ENCODE measurements at places on chromosomes 16 and 17.

GRCh38 chr16:28531777-28532744 lies 6.7 kb downstream of the NUPR1 start:
- no peak for DNase-seq

GRCh38 chr16:17590711-17591654 lies 120.2 kb upstream of the XYLT1 start:
- no peak for DNase-seq

DNA sequence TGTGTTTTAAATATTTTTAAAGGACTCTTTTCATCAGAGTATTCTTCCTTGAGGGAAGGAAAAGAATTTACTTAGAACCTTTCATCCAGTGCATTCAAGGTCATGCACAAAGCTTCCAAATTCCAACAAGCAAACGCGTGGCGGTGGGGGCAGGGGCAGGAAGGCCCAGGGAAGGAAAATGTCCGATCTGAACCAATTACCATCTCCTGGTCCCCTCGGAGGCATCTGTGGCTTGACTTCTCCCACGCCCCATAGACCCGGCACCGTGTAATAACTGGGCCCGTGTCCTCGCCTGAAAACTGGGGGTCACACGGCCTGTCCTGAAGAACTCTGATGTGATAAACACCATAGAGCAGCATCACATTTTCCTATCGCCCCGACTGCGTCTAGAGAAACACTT lies 18.3 kb downstream of the MEAK7 start:
- DNase-seq = no peak

DNA sequence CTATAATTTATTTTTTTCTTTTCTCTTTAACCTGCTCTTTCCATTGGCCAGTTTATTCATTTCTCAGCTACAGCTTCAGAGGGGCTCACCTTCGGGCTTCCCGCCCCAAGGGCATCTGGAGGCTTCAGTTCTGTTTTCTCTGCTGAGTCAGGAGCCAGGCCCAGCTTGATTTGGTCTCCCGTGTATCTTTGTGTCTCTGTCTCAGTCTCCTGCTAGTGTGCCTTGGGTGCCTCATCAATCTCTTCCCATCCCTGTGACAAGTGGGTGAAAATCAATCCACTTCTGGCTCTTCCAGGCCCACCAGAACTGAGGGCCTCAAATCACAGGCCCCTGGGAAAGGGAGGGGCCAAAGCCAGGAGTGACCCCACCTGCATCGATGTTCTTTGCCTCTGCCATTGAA lies 72.1 kb downstream of the CCDC182 start:
- DNase-seq = no peak

DNA sequence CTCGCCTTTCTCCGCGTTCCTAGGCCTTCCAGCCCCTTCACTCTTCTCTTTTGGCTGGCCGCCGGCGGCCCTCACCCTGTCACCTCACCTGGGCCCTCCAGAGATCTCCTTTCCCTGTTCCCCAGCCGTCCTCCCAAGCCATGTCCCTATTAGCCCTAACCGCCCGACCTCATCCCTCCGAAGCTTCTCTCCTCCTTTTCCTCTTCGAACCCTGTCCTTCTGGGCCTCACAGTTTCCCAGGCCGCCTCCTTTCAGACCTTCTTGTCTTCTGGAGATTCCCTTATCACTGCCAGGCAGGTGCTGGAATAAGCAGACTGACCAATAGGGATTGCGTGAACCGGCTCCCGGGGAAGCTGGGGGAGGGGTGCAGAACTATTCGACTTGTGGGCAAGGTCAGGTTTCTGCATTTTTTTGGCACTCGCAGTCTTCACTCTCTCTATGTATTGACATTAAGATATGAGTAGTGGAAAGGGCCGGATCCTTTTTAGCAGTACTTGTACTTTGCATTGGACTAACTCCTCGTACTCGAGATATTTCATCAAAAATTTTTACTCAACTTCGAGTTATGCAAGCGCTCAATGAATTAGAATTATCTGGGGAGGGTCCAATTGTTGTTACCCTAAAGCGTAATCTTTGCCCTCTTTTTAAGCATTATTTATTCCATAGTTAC lies 690 bp downstream of the RHOT1 start:
- no peak for DNase-seq

DNA sequence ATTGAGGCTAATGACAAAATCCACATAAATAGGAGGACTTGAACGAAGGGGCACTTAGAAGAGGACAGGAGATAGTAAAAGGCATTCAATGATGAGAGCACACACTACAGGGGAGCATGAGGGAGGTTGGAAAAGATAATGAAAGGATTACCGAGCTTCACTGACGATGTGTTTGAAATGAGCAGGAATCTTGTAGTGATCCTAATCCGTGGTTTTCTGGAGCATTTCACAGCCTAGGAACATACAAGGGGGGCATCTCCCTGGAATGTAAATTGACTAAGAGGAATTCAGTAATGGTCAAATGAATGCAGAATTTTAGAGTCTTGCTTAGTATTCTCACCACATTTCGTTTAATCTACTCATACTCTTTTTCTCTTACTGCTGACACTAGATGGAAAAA lies 5.2 kb downstream of the ATMIN start:
- no peak for DNase-seq

DNA sequence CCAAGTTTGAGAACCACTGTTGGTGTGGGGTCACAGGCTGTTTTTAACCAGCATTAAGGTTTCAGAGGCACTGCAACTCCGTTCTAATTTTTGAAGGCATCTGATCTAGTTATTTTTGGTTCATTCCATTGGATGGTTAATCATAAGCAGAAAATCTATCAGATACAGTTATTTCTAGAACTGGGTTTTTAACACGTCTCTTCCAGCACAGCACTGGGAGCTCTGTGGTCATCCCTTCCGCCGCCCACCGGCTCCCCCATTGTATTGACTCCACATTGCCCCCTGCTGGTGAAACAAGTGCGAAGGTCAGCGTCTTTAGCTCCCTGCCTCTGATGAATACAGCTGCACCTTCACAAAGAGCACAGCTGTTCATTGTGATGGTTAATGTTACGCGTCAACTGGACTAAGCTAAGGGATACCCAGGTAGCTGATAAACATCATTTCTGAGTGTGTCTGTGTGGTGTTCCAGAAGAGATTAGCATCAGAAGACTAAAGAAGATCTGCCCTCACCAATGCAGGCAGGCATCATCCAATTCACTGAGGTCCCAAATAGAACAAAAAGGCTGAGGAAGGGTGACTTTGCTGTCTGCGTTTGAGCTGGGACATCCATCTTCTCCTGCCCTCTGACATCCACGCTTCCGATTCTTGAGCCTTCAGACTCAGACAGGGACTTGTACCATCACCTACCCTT lies 8.5 kb downstream of the CCL18 start:
- no peak for DNase-seq

DNA sequence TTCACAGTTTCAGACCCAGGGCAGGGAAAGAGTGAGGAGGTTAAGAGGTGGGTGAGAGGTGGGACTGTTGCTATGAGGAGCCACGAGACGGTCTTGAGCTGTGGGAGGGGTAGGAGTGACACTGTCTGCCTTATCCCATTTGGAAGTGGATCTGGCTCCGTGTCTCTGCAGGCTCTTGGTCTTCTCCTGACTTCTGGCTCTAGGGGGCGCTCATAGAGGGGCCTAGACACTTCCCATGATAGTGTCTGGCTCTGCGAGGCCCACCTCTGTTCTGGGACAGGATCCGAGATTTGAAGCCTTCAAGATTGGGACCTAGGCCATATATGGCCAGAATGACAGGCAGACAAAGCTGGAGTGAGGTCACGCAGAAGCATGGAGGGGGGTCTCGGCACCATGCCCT lies 204.5 kb downstream of the GSG1L start:
- no peak for DNase-seq

GRCh38 chr16:30997725-30998711 lies 12.4 kb downstream of the STX1B start:
- no peak for DNase-seq

DNA sequence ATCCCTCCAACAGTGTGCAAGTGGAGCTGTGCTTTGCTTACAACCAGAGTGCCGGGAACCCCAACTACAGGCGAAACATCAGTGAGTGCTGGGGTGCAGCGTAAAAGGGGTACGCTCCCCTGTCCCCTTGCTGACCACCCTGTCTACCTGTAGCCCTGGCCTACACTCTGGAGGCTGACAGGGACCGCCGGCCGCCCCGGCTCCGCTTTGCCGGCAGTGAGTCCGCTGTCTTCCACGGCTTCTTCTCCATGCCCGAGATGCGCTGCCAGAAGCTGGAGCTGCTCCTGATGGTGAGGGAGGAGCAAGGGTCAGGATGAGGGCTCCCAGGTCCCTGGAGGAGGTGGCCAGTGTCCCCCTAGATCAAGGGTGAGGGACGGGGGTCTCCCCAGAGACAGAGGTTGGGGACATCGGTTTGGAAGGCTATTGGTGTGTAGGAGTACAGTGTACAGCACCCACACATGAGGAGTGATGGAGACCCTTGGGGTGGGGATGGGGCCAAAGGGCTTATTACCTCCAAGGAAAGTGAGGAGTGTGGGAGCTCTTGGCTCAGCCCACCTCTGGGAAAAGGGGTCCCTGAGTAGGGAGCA lies 19.6 kb upstream of the PDK2 start:
- no peak for DNase-seq

- DNase-seq = no peak
Measured at GRCh38 chr17:32445497-32445896, 1.2 kb downstream of the PSMD11 start.

- no peak for DNase-seq
Measured at GRCh38 chr17:49580981-49581647, 5.4 kb downstream of the NXPH3 start.

DNA sequence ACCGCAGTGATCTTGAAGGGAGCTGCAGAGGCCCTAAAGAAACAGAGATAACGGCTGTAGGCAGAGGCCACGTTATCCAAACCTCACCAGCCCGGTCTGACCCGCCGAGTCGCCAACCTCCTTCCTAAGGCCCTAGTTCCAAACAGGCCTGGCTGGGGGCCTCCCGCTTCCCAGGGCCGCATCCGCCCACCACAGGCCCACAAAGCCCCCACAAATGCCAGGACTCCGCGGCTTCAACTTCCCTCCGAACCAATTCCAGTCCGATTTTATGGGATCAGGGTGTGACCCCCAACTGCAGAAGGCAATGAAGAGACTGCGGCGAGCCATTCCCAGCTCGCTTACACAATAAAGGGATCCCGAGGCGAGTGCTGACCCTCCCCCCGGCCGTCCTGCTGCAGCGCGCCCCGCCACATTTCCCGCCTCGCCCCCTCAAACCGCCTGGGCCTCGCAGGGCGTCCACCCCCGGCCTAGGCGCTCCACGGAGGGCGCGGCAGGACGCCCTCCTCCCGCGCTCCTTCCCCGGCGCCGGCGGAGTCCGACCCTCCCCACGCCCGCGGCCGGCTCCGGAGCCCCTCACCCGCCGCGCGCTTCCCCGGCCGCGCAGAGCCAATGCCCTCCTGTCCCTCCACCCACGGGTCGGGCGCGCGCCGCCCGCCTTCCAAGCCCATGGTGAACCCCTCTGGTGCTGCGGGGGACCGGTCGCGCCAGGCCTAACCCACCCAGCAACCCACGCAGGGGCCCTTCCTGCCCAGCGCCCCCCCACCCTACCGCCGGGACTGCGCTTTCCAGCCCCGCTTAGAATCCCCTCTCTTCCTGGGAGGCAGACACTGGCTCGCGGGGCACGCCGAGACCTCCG lies 926 bp downstream of the MYH10 start:
- no peak for DNase-seq

- no peak for DNase-seq
Measured at GRCh38 chr16:1666316-1666715, 11.8 kb upstream of the JPT2 start.

DNA sequence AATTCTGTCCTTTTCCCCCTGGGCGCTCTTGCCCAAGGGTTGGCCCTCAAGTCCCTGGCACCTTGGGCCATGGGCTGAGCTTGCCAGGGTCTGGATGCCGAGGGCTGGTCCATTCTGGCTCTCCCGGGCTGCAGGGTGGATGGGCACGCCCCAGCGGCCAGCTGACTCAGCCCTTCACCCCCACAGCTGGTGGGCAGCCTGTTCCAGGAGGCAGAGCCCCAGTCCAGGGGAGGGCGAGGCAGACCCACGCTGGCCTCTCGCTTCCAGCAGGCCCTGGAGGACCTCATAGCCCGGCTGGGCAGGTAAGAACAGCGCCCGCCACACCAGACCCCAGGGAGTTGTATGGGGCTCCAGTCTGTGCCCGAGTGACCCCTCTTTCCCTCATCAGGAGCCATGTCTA lies 15.0 kb downstream of the MYO15B start:
- DNase-seq = no peak

GRCh38 chr16:88468275-88469129 lies 15.4 kb downstream of the ZFPM1 start:
- DNase-seq = no peak

DNA sequence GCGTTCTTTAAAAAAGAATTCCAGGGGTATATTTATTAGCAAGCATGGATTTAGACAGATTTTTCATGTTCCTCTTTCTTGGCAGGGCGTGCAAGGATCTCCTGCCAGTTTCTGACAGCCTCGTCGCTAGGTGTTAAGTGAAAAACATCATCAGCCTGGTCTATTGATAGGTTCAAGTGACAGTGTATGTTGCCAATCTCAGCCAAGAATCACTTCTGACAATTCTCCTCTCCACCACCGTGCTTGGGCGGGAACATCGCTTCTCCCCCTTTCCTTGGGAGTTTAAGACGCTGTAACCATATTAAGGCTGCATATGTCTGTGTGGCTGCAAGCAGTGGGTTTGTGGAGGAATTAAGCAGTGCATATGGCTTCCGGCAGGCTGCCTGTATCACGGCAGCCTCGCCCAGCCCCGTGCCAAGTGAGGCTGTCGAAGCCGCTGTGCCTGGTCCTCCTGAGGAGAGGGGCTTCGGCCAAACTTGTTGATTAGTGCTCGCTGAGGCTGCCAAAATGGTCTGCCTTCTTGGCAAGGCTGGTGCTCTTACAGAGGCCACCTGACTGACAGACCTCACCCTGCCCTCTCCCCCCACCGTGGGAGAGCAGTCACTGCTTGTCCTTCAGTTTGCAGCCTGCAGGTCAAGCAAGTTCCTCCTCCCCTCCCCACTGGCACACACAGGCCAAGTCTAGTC lies 132.2 kb upstream of the MPHOSPH6 start:
- DNase-seq = no peak

DNA sequence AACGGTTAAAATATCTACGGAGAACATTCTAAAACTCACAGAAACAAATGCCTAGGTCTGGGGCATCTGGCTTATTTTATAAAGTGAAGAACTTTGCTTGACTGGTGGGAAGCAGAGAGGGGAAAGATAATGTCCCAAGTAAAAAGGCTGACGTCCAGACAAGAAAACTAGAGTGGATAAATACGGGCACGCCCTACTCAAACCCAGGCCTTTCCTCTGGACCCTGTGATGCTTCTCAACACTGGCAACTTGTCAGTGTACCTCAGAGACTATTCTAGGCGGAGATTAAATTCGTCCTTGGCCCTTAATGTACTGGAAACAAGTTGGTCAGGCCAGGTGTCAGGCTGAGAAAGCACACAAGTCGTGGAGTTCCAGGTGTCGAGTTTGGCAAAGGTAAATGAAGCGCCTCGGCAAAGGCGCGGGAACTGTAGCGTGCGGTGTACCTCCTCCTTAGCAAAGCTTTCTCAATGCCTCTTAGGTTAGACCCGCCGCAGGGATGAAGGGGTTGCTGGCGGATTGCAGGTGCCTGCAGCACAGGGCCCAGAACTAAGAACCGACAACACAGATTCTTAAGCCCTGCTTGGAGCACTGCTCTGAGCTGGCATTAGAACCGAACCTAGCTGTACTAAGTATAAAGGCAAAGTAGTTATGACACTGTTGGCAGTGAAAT lies 668 bp upstream of the UNK start:
- DNase-seq = no peak
